A549 treated with CORT108297 at 1 μM for 4 hours (cell line): ENCODE measurements at places on chromosomes 6 and 20. TPM values are rescaled to one million over a fixed set of nuclear protein-coding genes. Genes with fewer than 3 reads are reported as not detected.

Gene APCDD1L
- total RNA-seq = 0.03 to 0.08 TPM (median 0.07 TPM) in 5 replicates

Gene FAM209B
- total RNA-seq = 0.14 to 0.60 TPM (median 0.54 TPM) in 5 replicates

Gene MACROD2
- 0.23 to 0.92 TPM (median 0.61 TPM) in 5 replicates for total RNA-seq

Gene ANKRD66
- total RNA-seq = not detected in 5 replicates

Gene RIPOR3
- 0.02 to 0.09 TPM (median 0.06 TPM) in 4 of 5 replicates, not detected in the other for total RNA-seq

Gene SAMD3
- not detected in 5 replicates for total RNA-seq

Gene FRK
- total RNA-seq = 1.2 to 1.6 TPM (median 1.4 TPM) in 5 replicates

Gene GSTA1
- total RNA-seq = 0.11 TPM in 1 of 5 replicates, not detected in the others

Gene C20orf202
- total RNA-seq = 0.05 to 0.13 TPM (median 0.07 TPM) in 3 of 5 replicates, not detected in the others

Gene ZNF391
- 0.23 to 0.30 TPM (median 0.26 TPM) in 5 replicates for total RNA-seq

Gene ANGPT4
- 0.01 to 0.04 TPM (median 0.02 TPM) in 4 of 5 replicates, not detected in the other for total RNA-seq

Gene TSBP1
- total RNA-seq = not detected in 5 replicates
